ENCODE measurements at places on chromosomes 5 and 9.

DNA sequence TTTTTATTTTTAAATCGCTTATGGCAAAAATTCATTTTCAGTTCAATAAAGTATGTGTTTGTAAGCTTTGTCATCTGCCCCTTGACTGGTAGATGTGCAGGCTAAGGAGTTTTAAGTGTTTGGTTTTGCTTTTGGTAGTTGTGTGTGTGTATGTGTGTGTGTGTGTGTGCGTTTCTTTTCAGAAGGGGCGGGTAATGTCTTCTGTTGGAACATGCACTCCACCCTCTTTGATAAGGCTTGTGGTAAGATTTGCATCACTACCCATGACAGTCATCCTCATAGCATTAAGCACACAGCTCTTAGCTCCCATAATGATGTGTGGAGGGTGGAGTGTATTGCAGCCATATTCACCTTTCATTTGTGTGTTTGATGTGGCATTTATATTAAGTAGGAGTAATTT lies 92.1 kb upstream of the FSD1L start:
- no peak for DNase-seq

DNA sequence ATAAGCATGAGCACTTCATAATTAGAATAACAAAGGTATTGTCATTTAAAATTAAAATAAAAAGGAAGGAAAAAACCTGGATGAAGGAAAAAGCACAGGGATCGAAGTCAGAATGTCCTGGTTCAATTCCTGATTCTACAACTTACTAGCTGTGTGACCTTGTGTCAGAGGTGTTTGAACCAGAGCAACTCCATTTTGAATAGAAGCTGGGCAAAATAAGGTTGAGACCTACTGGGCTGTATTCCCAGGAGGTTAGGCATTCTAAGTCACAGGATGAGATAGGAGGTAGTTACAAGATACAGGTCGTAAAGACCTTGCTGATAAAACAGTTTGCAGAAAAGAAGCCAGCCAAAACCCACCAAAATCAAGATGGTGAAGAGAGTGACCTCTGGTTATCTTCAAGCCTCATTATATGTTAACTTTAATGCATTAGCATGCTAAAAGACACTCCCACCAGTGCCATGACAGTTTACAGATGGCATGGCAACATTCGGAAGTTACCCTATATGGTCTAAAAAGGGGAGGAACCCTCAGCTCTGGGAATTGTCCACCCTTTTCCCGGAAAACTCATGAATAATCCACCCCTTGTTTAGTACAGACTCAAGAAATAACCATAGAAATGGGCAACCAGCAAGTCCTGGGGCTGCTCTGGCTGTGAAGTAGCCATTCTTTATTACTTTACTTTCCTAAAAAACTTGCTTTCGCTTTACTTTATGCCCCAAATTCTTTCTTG lies 412.7 kb downstream of the PIK3R1 start:
- no peak for DNase-seq

DNA sequence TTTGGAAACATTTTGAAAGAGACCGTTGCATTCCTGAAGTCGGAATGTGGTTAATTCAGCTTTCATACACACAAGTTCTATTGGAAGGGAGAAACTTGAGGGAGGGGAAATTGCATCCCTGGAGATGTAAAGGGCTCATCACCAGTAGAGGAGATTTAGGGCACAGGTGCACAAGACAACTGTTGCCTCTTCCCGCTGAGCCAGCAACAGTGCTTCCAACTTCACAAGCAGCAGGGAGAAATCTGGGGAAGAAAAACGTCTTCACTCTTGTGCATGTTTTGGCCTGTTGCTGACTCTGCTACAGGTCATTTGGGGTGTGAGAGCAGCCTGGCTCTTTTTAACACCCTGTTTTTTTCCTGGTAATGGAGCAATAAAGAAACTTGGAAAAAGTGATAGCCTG lies 277.9 kb downstream of the GAS1 start:
- no peak for DNase-seq

DNA sequence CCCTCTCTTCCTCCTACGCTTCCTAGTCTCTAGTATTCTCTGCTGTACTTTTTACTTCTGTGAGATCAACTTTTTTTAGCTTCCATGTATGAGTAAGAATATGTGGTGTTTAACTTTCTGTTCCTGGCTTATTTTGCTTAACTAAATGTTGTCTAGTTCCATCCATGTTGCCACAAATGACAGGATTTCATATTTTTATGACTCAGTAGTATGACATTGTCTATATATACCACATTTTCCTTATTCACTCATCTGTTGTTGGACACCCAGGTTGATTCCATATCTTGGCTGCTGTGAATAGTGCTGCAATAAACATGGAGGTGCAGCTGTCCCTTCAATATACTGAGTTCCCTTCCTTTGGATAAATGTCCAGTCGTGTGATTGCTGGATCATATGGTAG lies 34.8 kb downstream of the FGD3 start:
- no peak for DNase-seq

DNA sequence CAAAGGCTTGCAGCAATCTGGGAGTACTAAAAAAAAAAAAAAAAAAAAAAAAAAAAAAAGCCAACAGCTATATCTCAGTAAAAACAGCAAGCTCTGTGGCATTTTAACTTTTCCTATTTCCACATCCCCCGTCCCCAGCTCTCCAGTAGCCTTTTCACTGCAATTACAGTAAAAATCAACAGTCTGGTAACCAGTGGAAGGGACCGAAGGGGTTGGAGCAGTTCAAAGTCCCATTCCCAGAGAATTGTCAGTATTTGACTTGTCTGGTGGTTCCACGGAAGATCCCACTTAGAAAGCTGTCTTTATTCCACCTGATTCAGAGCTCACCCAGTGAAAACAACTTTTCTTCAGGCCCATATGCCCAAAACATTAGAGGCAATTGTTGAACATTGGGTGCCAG lies 71.8 kb upstream of the ZBTB43 start:
- DNase-seq: no peak

DNA sequence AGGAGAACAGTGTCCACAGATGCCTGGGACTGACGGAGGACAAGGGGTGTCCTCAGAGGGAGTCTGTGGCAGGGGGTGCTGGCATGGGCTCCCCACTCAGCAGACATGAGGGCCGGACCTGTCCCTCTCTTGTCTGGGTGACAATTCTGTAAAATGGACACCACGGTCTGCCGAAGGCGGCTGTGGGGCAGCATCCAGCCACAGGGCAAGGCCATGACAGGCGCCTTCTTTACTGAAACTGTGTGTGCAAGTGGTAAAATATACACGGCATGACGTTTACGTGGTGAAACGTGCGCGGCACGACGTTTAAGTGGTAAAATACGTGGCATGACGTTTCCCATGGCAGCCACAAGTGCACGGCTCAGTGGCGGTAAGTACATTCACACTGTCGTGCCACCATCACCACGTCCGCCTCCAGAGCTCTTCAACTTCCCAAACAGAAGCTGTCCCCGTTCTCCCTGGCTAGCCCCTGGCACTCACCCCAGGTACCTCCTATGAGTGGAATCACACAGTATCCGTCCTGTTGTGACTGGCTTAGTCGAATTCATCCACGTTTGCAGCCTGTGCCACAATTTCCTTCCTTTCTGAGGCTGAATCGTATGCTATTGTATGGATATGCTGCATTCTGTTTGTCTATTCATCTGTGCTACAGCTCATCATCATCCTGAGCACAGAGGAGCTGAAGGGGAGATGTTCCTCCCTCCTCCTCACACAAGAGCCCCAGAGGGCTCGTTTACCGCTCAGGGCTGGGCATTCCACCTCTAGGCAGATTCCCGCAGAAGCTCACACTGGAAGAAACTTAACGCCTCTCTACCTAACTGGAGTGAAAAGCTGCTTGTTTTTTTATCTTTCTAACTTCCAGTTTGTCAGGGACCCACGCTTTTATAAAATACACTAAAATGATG lies 52.5 kb downstream of the COL23A1 start:
- DNase-seq: no peak

GRCh38 chr9:69379270-69379982 lies 54.4 kb downstream of the ENTREP1 start:
- no peak for DNase-seq

DNA sequence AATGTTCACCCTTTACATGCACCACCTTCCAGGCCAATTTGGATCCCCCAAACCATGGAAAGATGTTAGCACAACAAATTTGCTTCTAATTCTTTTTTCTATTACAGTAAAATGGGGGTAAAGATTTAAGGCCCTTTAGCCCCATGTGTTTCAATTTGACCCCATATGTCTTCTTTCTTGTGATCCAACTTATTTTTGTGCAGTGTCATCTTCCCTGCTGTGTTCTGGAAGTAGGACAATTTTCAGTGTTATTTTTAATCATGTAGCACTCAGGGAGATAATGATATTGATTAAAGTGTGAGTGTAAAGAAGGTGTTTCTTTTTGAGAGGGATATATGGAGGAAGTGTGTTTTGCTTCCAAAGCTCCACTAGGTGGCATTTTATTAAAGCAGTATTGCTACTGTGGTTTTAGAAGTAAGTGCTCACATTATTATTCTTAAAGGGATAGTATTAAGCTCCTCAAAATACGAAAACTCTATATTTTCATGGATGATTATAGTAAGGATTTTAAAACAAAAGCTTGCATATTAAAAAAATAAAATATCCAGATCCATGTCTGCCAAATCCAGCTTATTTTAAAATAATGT lies 118.7 kb upstream of the ATP10B start:
- no peak for DNase-seq

GRCh38 chr5:172777881-172778814 lies 7.2 kb upstream of the DUSP1 start:
- DNase-seq: no peak

GRCh38 chr5:174397206-174397605 lies 327.2 kb upstream of the MSX2 start:
- no peak for DNase-seq

DNA sequence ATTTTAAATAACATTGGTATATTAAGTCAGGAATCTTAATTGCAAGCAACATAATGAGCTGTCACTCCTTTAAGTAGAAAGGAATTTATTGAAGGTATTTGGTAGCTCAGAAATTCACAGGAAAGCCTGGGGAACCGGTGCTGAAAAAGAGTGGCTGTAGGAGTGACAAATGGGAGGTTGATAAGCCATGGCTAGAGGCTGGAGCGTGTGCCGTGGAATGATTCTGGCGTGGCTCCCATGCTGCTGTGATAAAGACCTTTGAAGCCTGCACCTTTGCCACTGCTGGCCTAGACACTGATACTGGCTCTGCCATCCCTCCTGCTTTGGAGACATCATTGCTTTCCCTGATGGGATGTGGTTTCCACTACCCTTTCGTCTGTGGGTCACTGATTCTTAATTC lies 65.7 kb upstream of the ATG10 start:
- DNase-seq: no peak

GRCh38 chr9:126851286-126851880 lies 9.1 kb upstream of the ZBTB34 start:
- DNase-seq: no peak

DNA sequence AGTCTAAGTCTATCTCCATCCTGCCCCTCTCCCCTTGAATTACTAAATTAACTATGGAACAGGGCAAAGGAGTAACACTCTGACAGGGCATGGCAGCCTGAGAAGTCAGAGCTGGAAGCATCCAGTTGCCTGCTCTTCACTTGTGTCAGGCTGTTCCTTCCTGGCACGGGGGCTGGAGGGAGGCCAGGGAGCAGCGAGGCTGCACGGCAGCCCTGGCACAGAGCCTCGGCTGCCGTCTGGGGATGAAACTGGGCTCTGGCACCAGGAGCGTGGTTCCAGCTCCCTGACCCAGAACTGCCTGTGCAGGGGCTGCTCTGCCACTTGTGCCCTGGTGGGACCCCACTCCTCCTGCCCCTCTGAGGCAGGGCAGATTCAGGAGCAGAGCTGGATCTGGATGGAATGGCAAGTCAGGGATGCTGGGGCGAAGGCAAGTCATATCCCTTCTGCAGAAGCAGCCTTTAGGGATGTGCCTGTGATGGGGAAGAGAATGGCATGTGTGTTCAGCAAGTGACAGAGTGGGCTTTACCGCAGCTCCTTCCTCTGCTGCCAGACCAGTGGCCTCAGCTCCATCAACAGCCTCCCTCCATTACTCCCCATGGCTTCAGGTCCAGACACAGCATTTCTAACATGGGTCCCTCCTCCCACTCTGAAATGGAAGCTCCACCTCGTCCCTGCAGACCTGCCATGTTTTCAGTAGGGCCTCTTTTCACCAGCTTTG lies 42.2 kb upstream of the PDE8B start:
- DNase-seq: no peak
